RPMI7951 (cell line): ENCODE measurements at places on chromosomes 4 and X.

GRCh38 chrX:50865311-50865710 lies 45.2 kb upstream of the BMP15 start:
- DNase-seq, result no peak

GRCh38 chrX:108731153-108731552 lies 5.2 kb downstream of the IRS4 start:
- no peak for DNase-seq

- no peak for DNase-seq
Observed at GRCh38 chr4:82629238-82630000, 67.6 kb upstream of the TMEM150C start.

DNA sequence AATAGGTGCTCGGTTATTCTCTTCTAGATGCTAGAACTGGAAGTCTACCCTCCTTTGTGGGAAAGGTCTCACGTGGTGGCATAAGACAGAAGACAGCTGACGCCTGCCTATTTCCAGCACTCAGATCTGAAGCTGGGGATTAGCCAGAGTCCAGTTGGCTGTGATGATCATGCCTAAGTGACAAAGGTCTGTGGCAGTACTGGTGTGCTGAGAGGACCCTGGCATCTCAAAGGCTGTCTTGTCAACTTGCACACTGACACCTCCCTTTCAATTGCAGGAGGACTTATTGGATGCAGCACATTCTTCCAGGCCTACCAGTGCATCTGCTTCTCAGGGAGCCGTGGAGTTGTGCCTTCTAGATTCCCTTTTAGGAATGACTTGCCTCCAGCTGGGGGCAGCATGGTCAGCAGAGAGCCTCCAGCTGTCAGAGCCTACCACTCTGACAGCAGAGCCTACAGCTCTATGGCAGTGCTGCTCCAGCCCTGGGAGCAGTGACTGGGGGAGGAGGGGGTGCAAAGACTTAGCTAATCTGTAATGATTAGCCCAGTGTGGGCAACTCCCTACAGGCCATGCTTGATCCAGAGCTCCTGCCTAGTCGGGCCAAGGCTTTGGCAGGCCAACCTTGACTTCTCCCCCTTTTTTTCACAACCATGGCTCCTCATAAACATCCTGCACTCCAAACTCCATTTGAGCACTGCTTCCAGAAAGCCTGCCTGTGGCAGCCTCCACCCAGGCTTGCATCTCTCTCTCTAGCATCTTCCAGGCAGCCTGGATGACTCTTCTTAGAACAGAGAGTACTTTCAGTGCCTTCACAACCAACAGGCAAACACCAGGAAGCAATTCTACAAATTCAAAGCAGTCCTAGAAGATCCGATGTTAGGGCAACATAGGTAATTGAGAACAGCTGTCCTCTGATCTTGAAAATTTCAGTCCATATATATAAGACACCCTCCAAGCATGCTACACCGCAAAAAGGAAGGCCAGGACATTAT lies 13.8 kb upstream of the FGFBP2 start:
- DNase-seq, result no peak

DNA sequence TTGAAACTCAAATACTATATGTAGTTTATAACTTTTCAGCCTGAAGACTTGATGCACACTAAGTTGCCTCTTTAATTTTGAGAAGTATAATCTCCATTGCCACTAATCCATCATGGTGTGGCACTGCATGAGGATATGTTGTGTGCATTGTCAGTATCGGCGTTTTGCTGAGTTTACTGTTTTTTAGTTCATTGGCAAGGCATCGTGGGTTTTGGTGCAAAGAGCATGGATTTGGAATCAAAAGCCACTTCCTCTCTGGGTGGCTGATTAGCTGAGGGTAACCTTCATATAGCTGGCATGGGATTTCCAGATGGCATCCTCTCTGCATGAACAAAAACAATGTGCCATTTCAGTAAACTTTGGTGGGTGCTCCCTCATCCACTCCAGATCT lies 38.7 kb downstream of the FHL1 start:
- DNase-seq, result no peak

- DNase-seq, result peak; percentile 10
Observed at GRCh38 chrX:57573754-57574153, 18.1 kb upstream of the ZXDB start.

DNA sequence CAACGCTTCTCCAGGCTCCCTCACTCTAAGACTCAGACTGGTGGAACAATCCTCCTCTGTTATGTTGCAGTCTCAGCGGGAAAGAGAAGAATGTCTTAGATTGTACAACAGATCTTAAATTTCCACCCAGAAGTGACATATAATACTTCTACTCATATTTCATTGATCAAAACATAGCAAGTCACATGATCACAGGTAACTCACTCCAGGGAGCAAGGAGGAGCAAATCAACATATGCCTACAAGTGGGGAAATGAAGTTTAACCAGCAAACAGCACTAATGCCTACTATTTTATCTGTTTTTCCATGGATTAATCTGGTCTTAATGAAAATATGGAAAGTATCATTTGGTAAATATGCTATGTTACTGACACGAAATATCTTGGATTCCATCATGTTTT lies 819.8 kb downstream of the CCSER1 start:
- DNase-seq, result no peak

DNA sequence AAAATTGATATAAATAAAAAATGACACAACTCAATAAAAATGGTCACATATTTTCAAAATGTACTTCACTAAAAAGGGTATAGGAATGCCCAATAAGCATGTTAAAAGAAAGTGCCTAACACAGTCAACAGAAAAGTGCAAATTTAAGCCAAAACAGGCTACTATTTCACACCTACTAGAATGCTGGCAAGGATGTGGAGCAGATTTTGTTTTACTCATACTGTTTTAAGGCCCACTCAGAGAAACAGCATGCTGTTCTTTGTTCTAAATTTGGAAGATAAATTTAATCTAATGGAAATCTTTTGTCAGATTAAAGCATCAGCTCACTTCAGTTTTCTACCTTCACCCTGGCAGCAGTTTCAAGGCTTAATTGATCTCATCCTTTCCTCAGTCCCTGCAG lies 576.8 kb upstream of the HS3ST1 start:
- no peak for DNase-seq

- DNase-seq, result no peak
Observed at GRCh38 chrX:25287521-25287920, 271.8 kb upstream of the ARX start.

GRCh38 chr4:64727960-64728359 lies 318.7 kb upstream of the TECRL start:
- DNase-seq, result no peak

GRCh38 chrX:87265518-87265917 lies 252.1 kb upstream of the KLHL4 start:
- DNase-seq, result no peak

DNA sequence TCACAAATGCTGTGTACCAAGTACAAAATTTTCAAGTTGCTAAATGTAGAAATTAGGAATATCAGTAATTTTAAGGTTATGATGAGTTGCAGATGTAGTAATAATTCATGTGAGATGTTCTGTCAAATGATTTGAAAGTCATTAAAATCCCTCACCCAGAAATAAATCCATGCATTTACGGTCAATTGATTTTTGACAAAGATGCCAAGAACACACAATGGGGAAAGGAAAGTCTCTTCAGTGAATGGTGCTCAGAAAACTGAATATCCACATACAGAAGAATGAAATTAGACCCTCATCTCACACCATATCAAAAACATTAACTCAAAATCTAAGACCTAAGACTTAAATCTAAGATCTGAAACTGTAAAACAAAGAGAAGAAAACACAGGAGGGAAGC lies 12.9 kb upstream of the BMPR1B start:
- DNase-seq, result no peak

DNA sequence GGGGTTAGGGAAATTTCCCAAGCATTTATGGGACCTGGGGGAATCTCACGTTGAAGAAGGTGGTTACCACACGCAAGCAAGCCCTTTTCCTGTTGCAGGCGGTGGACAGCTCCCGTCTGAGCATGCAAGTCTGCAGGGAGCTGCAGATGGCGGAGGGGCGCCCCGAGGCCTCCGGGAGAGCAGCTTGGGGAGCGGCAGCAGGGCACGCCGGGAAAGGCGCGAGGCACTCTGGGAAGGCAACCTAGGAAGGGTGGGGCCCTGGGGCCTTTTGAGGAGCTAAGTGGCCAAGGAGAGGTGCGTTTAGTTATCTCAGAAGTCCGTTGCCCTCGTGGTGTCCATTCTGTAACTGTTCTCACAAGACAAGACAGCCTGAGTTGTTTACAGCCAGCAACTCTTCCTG lies 57.0 kb upstream of the SLC25A4 start:
- DNase-seq, result no peak

DNA sequence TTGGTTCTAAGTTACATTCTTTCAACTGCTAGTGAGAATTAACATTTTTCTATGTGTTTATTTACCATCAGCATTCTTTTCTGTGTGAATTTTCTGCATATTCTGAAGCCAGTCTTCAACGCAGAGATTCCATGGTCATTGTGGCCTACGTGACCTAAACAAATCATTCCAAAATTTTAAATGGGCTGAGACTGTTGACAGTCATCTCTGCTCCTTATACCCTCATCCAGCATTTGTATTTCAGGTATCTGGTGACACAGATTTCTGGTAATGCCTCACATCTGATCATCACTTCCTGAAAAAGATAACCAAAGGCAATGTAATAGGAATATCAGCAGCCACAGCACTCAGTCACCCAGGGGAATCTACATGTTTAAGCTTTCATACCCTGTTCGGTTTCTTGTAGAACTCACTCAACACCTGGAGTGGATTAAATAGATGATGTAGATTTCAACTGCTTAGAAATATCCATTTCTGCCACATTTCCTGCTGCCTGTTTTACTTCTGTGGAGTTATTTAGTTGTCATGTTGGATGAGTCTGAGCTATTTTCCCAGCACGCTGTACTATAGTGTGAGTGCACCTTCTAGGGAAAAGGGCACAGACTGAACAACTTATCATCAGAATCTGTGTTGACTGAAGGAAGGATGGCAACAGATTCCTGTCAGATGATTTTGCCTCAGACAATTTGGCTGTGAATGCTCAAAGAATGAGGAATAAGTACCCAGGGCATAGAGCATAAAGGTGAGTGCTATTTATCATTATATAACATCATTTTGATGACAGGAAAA lies 73.0 kb upstream of the HPGD start:
- no peak for DNase-seq

GRCh38 chr4:185143601-185143969 lies 519 bp downstream of the SLC25A4 start:
- DNase-seq, result peak; percentile 54

GRCh38 chr4:71609651-71610050 lies 174.2 kb downstream of the GC start:
- DNase-seq, result no peak

DNA sequence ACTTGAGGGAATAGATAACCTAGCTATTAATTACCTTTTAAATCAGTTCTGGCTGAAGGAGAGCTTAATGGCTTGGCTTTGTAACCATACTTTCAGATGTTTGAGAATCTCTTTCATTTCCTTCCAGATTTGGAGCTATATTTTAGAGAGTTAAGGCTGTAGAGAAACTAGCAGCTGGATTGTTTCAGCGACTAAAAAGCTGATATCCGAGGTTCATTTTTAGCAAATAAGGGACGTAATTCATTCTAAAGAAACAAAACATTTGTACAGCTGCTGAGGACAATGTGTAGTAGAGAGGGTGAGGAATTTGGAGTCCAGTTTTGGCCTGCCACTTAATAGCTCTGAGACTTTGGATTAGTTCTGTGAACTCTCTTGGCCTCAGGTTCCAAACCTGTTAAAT lies 12.2 kb downstream of the OSTC start:
- DNase-seq, result no peak

- no peak for DNase-seq
Observed at GRCh38 chr4:88976775-88977035, 80.3 kb downstream of the FAM13A start.

- DNase-seq, result no peak
Observed at GRCh38 chrX:41720125-41720779, 3.7 kb upstream of the GPR82 start.

DNA sequence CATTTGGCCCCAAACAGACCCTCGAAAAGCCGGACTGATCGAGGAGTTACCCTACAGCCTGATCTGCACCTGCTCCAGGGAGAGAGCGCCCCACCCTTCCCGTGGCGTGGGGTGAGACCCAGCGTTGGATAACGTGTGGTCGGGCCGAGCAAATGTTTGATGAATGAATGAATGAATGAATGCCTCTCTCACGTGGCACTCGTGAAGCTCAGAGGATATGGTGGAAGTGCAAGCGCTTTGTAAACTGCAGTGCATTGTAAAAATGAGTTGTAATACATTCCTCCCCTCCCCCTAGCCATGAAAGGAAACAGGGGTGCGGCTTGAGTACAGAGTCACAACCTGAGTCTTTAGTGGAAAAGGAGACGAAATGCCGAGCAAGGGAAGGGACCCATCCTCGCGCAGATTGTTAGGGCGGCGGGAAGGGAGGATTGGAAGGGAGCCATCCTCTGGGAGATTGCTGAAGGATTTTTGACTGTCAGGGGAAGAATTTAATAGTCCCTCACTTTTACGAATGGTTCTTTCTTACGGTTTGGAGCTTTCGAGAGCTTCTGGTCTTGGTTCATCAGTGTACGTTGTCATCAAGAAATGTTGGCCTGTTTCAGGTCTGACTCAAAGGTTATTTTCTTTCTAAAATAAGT lies 772 bp upstream of the FBXW7 start:
- DNase-seq, result peak; percentile 33

DNA sequence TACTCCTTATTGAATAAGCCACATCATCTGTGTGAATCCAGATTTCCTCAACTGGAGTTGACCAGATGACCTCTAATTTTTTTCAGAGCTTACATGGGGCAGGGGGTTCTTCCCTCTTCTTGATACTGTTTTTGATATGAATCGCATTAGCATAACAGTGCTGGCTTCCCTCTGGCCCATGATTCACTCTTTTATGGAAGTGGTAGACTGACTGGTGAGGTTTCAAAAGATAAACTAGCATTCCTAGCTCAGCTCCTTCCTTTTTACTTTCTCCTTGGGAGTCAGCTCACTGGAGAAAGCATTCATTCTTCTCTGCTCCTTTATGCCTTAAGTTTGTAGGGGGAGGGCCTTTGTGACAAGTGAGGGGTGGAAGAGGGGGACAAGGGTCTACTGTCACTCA lies 161.0 kb upstream of the FGF13 start:
- no peak for DNase-seq

DNA sequence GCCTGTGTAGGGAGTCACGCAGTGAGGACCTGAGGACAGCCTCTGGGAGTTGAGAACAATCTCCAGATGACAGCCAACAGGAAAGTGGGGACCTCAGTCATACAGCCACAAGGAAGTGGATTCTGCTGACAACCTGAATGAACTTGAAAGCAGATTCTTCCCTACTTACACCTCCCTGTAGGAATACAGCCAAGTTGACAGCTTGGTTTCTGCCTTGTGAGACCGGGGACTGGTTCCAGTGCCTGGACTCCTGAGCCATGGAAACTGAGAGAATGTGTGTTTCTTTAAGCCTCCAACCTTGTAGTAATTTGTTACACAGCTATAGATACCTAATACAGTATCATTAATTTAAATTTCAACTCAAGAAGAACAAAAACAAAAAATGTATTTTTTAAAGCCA lies 107.5 kb downstream of the CNKSR2 start:
- no peak for DNase-seq

DNA sequence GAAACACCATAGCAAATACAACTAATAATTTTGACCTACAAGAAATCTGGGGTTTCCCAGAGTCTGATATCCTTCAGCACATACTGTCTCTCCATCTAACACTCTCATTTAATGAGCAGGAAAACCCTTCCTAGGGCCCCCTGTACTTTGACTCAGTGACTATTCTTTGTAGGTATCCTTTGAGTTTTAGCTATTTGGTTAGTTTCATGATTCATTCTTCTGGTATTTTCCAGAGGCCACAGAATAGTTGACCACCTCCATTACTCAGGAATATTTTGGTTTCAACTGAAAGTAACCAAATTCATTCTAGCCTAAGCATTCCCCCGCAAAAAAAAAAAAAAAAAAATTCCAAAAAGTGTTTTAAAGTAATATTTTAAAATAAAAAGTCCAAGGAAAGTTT lies 140.0 kb downstream of the IDS start:
- DNase-seq, result peak; percentile 70
